ENCODE measurements at places on chromosomes 3 and 15.
A peak's percentile ranks its signal among the peaks of the same experiment; 100 is the strongest.

- DNase-seq = no peak
These were observed 216.5 kb upstream of the PEX5L start for GRCh38 chr3:180253283-180253682.

- no peak for DNase-seq
These were observed 114.3 kb downstream of the DIPK2A start for GRCh38 chr3:144085964-144086363.

DNA sequence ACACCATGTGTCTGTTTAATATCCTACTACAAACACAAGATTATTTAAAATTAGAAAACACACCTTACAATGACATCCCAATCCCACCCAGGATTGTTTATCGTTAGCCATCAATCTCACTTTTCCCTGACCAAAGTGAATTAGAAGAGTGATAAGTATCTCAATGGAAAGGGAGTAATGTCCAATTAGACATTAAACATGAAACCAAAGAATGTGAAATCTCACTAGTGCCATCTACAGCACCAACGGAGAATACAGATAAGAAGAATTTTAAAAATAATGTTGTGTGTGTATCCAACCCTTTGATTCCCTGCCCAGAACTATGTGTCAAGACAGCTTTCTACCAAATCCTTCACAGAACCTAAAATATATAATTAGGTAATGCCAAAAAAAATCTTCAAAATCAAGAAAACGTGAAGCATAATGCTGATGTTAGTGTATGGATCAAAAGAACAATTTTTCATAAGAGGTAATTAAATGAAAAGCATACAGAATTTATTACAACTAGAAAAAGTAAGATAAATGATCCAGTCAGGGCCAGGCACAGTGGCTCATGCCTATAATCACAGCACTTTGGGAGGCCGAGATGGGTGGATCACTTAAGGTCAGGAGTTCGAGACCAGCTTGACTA, 64.2 kb downstream of the SCAPER start:
- peak; percentile 16 for DNase-seq

DNA sequence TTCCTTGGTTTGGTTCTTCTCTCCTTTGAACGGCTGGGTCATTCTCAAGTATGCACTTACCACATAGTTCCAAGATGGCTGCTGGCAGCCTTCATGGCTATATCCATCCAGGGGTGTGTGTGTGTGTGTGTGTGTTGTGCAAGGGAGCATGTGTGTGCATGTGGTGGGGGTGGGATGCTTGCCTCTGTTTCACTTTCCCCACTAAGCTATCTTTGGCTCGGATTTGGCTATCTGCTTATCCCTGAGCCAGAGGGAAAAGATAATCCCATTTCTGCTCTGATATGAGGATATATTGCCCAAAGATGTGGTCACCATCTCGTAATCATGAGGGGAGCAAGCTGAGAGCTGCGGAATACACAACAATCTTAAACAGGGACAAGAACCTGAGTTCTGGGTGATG, 26.2 kb downstream of the ANAPC13 start:
- DNase-seq = no peak

- no peak for DNase-seq
These were observed 172.0 kb upstream of the TRIM42 start for GRCh38 chr3:140505876-140506275.

All from GM20000 (cell line).